Activated CD4-positive, alpha-beta T cell treated with anti-CD3 and anti-CD28 coated beads for 48 hours (primary cell): ENCODE measurements at places on chromosomes 6 and 20.

DNA sequence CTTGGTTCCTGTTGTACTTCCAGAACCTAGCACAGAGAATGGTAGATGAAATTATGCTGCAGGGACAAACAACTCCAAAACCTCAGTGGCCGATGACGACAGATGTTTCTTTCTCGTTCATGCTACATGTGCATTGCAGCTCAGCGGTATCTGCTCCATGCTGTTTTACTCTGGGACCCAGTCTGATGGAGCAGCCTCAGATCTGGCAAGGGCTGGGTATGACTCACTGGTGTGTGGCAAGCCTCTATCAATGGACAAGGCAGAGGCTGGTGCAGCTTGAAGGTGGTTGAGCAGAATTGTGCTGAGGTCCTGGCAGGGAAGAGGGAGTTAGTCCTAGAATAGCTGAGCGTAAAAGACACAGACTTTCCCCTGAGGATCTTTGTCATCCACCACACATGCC lies 10.3 kb upstream of the BLCAP start:
- no peak for DNase-seq

DNA sequence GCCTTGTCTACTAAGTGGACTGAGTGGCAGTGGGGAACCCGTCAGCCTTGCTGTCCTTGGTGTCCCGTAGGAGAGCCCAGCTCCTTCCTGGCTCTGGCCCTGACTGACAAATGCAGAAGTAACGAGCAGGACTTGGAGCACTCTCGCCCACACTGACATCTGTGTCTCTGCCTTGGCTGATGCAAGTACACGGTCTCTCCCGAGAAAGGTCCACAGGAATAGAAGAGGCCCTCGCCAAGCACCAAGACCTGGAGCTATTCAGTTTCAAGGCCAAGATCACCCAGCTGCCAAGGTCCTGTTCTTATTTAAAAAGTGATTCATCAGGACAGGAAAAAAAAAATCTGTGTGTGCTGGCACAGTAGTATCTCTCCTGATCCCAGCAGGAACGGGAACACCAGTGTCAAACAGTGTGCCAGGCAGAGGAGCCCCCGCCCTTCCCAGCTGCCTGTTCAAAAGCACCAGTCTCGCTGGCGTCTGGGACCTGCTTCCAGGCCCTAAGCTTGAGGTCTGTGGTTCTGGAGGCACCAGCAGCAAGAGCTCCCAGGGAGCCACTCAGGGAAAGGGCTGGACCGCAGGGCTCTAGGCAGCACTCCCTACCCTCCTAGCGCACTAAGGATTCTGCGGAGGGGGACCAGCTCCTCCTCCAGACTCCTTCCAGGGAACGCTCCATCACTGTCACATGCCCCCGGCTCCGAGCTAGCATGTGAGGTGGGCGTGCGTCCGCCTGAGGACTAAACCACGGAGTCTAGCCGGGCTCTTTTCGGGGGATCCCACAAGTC lies 376.9 kb downstream of the RNGTT start:
- no peak for DNase-seq

GRCh38 chr20:62165762-62166399 lies 16.9 kb upstream of the MTG2 start:
- no peak for DNase-seq

- no peak for DNase-seq
These were observed 62.4 kb downstream of the AKAP7 start for GRCh38 chr6:131197716-131198115.

DNA sequence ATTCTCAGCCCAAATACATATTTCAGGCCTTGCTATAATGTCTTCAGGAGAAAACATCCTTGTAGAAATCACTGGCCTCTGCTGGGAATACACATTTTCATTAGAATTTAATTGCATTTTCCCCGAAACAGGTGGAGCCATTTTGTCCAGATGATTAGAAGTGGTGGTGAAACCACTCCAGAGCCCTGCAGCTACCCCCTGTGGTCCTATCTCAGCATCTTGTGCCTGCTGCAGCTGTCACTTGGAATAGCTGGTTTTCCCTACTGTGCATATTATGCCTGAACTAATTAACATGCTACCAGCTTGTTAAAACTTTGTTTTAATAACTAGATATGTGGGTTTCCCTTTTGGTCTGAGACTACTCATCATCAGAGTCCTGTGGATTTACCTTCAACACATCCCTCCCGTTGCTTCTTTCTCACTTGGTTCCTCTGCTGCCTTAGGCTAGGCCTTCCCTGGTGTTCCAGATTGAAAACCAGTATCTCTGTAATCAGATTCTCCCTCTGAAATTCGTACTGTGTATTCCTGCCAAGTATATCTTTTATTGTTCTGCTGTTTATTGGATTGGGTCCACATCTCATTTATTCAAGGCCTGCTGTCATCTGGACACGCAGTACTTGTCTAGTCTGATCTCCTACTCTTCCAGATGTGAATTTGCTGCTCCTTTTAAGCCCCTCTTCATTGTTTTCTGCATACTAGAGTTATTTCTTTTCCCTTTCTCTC lies 15.2 kb downstream of the DNAH8 start:
- DNase-seq, result no peak

DNA sequence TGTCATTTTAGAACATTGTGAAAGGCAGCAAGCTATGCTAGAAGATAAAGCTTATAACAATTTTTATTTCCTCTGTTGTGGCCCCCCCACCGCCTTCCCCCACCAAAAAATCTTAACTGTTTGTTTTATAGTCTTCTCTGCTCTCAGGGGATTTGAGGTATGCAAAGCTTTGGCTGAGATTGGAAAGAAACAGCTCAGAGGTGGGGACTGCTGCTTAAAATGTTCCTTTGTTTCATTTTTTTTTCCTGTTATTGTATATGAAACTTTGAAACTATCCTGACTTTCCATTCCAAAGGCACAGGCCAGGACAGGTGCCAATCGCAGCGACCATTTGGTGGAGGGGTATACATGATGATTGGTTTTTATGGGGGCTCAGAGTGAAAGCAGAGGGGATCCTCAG lies 114.7 kb upstream of the PHACTR1 start:
- no peak for DNase-seq

DNA sequence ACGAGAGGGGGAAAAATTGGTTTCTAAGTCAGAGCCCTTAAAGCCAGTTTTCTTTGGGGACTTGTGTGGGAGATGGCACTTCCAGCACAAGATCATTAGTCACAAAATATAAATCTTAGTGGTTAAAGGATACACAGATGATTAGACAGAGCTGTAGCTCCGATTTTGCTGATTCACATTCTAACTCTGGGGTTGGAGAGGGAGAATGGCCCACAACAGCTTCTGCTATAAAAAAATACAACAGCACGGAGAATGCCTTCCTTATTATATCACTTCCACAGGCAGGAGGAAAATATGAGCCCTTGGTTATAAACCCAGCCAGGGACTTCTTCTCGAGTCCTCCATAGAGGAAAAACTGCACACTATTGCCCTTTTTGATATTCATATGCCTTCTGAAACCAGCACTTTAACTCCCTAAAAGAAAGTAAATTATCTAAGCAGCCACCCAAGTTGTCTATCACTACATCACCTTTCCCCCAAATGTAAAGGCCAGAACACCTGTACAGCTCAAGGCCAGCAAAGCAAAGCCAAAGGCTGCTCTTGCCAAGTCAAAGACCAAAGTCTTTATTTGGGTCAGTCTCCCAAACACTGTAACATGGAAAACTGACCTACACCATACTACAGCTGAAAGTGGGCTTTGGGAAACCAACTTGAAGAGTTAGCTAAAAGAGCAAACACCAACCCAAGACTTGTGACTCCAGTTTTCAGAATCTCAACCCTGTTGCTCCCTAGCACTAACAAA lies 10.4 kb downstream of the MRPL14 start:
- DNase-seq, result no peak
